ENCODE measurements at places on chromosomes 2 and 18. TPM values are rescaled to one million over a fixed set of nuclear protein-coding genes. Genes with fewer than 3 reads are reported as not detected.

DNA sequence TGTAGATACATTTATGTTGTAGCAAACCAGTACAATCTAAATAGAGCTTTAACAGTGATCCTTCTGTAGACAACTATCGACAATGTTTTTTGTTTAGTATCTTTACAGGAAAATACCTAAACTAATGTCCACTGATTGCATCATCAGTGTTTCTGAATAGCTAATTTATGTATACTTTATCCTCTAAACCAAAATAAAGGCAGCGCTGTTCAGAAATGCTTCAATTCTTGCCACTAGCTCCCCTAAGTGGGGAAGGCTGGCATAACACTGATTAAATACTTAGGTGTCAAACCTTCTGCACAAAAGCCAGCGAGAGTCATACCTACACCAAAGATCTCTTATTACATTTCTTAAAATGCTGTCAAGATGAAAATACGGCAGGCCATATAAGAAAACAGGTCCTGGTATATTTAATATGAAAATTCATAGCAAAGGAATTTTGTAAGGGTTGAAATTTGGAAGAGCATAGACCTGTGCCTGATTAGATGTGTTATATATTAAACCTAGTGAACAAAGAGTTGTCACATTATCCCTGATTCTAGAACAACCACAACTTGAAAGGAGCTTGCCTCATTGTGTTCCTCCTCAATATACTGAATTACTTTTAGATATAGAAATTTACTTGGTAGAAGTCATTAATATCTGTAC, 1693.4 kb upstream of the SLC39A10 start:
- no peak for DNase-seq

GRCh38 chr2:36812196-36812595, 115.7 kb downstream of the VIT start:
- DNase-seq, result no peak

DNA sequence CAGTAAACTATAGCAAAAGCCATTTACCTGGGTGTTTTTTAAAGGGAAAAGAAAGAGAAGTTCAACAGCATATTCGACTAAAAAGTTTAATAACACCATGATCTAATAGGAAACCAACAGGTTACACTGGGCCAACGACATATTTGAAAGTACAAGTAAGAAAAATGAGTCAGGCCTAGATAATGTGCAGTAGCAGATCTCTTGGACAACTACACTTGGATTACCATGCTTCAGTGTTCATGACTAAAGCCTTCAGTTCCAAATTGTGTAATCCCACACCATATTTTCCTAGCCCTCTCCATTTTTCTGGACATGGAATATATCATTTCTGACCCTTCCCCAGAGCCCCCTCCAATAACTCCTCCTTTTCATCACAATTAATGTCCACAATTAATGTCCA, 39.1 kb upstream of the FIGN start:
- no peak for DNase-seq

- DNase-seq, result no peak
Measured at GRCh38 chr2:50753234-50753633, 278.7 kb downstream of the NRXN1 start.

GRCh38 chr2:158463496-158464095, 6.8 kb downstream of the PKP4 start:
- DNase-seq, result no peak

DNA sequence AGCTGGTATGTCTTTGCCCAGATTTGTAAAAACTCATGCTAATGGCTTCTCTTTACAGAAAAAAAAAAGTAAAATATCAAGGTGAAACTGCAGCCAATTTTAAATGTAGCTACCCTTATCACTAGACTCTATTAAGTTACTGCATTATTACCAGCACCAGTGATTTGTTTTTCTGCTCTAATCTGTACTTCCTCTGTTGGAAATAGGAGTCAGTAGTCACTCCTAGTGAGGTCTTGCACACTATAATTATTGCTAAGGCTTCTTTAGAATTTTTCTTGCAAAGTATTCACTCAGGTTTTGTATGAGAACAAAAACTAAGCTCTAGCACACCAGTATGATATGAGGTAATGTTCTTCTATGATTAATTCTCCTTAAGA, 215.5 kb downstream of the XIRP2 start:
- no peak for DNase-seq

GRCh38 chr2:8571792-8572499, 109.9 kb upstream of the ID2 start:
- DNase-seq, result no peak

Gene IL36G
- not detected for total RNA-seq

Gene ABCG5
- not detected for total RNA-seq

Gene ZFAND2B
- 55.2 TPM for total RNA-seq

Gene C2orf72
- total RNA-seq, result not detected
